ENCODE measurements at places on chromosomes 4 and X.

GRCh38 chr4:127501103-127501502 is 131.7 kb upstream of the INTU start:
- DNase-seq: no peak

GRCh38 chrX:9612146-9612505 is 147.3 kb downstream of the TBL1X start:
- DNase-seq: no peak

GRCh38 chr4:38752941-38753806 is 29.6 kb downstream of the TLR10 start:
- DNase-seq: no peak

DNA sequence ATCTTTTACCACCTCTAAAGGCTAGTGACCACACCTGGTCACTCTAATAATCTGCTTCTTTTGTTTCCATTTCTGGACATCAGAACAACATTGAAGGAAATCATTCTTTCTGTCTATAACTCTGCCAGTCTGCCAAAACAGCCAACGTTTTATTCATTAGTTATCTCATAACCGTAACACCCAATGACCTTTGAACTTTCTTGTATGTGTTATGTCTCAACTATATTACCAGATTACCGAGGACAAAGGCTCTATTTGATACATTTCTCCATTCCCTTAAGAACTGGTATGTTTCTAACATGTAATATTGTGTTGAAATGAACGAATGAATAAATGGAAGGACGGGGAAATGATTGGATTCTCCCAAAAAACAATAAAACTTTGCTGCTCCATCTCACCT is 152.7 kb downstream of the GABRB1 start:
- DNase-seq: no peak

GRCh38 chrX:131577999-131578734 is 34.3 kb downstream of the OR13H1 start:
- DNase-seq: no peak

DNA sequence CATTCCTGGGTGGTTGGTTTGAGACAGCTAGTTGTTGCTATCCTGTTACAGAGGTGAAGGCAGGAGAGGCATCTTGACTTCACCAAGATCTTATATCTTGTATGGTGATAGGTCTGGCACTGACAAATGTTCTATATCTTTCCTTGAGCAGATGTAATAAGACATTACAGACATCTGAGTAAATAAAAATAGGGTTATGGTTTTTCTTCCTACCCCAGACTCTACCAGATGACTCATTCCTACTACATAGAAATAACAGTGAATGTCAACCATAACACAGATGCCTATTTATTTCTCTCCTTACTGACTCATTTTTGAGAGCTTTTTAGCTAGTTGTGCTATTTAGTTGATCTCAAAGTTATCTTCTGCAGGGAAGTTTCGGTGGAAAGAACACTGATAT is 21.9 kb downstream of the HNRNPH2 start:
- DNase-seq: no peak

DNA sequence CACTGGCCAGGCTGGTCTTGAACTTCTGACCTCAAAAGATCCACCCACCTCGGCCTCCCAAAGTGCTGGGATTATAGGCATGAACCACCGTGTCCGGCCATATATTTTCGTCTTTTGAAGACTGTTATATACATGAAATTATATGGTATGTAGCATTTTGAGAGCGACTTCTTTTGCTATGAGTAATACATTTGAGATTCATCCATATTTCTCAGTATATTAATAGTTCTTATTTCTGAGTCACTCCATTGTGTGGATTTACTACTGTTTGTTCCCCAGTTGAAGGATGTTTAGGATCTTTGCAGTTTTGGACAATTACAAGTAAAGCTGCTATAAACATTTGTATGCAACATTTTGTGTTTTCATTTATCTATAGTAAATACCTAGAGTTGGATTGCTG is 34.9 kb downstream of the GNL3L start:
- no peak for DNase-seq

- no peak for DNase-seq
Observed at GRCh38 chrX:9745417-9746115, 20.1 kb downstream of the GPR143 start.

DNA sequence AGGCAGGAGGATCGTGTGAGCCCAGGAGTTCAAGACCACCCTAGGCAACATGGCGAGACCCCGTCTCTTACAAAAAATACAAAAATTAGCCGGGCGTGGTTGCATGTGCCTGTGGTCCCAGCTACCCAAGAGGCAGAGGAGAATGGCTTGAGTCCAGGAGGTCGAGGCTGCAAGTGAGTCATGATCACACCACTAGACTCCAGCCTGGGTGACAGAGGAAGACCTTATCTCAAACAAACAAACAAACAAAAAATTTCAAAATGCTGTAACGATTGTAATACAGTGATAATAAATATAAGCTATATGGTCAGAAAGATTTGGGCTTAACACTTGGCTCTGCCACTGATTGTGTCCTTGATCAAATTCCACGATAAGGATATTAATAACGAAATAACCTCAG is 24.2 kb downstream of the SLC25A4 start:
- no peak for DNase-seq

DNA sequence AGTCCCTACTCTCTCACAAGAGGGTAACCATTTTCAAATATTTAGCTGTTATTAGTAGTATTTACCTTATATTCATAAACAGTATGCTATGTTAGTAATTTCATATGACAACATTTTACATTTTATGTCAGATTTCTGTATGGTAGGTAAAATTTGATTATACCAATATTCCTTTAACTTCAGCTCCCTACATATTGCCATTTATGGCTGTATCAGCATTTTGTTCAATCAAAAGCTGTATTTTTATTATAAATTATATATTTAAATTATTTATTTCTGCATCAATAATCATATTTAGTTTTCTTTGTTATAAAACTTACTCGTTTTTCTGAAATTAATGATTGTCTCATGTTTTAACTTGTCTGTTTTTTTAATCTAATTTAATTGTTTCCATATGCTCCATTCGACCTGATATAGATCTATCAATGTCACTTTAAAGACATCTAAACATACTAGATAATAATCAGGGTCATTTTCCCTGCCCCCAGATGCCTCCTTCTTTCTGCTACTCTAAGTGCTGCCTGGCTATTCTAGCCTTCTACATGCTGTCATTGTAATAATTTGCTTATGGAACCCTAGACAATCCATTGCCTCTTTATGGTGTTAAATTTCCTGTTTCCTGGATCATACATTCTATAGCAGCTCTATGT is 1976.7 kb upstream of the ADGRL3 start:
- DNase-seq: no peak

GRCh38 chr4:135267148-135267865 is 1065.7 kb upstream of the PABPC4L start:
- no peak for DNase-seq

DNA sequence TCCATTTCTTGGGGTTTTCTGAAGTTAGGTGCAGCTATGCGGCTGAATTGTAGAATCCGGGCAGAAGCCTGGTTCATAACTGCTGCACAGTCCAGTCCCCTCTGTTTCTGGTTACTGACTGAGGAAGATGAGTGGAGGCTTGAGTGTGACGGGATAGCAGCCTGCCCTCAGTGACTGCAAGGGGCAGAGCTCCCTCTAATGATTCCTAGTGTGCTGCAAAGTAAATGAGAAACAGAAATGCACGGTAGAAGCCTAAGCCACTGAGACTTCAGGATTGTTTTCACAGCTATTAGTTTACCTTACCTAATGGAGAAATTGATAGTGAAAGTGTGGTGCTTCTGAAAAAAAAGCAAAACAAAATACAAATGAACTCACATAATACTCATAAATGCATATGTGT is 189.2 kb downstream of the GPM6A start:
- DNase-seq: no peak

GRCh38 chrX:16788477-16788876 is 2.2 kb downstream of the TXLNG start:
- no peak for DNase-seq
